Fibroblast of the aortic adventitia (primary cell): ENCODE measurements at places on chromosomes 6 and 20.

- peak; percentile 36 for DNase-seq
These were observed 49.6 kb downstream of the TCP11 start for GRCh38 chr6:35091346-35092083.

DNA sequence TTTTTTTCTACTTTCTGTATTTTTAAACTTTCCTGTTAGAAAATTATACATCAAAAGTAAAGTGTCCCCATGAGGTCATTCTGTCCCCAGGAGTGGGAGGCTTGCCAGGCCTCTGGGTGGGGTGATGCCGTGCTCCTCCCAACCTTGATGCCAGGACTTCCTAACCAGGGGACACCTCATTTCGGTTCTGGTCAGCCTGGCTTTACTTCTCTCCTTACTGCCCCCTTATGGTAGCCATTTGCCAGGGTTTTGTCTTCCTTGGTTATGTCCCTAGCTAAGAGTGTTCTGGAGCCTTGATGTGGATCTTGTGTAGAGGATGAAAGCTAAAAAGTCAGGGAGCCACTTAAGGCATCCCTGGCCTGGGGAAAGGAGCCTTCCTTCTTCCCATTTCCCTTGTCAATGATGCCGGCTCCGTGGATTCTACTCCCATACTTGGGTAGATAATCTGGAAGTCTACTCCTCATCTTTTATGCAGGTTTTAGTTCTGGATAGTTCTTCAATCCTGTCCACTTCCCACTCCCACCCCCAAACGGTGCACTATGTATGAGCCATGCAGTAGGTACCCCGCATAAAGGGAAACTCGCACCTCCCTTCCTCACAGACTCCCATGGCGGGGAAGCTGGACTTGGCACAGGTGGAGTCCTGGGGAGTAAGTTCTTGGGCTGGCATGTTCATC, 164.1 kb upstream of the SALL4 start:
- DNase-seq, result peak; percentile 80

GRCh38 chr6:146912730-146913685, 291.2 kb upstream of the STXBP5 start:
- DNase-seq, result peak; percentile 46

GRCh38 chr20:10573273-10573950, 100.4 kb downstream of the JAG1 start:
- DNase-seq, result peak; percentile 37

- DNase-seq, result no peak
These were observed 105.1 kb downstream of the MANEA start for GRCh38 chr6:95682476-95682875.

DNA sequence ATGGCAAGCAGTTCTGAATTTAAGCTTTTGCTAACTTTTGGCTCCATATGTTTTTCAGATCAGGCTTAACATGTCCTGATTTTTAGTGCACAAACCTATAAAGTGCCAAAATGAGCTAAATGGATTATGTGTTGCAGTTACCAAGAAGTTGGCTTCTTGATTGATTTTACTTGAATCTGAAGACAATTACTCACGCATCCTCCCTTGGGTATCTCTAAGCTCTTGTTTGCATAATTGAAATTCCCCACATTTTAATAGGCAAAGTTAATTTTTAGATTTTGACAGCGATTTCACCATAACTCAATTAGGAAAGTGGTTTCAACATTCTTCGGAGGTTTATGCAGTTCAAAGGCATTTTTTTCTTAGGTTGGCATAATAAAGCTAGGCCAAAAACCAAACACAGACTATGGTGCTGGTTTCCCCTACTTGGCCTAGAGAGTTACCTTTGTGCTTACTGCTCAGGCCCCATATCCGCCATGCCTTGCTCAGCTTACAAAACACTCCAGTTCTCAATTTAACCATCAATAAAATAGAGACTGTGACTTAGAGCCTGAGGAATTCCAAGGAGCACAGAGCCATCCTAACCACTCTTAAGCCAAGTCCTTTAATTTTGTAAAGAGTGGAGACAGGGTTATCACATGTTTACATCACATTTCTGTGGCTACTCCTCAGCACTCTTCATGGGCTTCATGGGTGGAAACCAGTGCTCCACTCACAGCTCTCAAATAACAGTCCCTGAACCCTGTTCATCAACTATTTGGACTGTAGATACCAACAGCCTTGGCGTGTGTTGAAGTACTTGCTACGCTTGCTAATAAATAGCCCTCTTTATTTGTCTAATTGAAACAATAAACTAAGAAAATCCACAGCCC, 32.1 kb downstream of the LAMA4 start:
- peak; percentile 89 for DNase-seq

DNA sequence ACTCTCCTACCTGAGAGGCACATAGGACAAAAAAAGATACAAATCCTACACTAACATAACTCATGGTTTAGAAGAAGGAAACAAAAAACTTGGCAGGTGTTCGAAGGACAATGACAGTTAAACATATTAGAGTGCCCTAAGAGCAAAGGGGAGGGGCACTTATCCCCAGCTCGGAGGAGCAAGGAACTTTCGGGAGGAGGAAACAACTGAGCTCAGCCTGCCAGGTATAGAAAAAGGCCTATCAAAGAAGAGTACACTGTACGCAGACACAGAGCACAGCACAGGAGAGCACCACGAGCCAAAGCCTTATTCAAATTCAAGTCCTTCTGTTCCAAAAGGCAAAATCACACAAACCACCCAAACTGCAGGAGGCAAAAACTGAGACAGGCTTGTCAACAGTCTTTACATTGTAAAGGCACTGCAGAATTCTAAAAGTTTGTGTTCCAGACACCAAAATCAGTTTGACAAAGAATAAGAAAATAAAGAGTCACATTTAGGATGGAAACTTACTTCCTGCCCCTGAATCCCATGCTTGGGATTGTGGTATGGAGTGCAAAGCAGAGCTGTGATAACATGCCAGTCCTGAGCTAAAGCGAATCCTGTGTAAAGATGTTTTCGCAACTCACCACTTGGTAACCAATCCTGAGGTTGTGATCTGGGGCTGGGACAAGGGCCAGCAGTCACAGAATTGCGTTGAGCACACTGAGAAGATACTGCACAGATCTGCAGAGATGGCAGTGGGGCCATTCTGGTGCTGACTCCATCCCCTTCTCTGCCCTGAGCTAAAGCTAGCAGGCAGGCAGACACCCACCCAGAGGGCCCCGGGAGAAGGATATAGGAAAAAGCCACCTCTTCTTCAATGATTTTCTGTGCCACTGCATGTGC, 108.6 kb downstream of the CHD6 start:
- DNase-seq, result peak; percentile 57

DNA sequence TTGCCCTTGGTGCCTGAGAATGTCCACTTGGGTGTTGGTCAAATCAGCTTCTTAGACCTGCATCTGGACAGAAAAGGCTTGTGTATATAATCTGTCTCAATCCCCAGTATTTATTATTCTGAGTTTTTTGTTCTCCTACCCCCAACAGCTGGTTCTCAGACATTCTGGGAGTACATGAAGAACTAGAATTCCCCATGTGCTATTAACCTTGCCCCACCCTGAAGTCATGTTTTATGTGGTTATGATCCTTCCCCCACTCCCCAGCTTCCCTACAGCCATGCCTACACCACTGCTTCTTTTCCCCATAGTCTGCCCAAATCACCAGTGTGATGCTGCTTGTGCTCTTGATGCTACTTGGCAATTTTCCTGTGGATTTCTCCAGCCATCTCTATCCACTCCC, 157.0 kb downstream of the ADAT2 start:
- no peak for DNase-seq

GRCh38 chr6:25169553-25169952, 109.6 kb upstream of the CARMIL1 start:
- DNase-seq, result peak; percentile 51

- no peak for DNase-seq
These were observed 7.5 kb upstream of the TMEM14B start for GRCh38 chr6:10740061-10740460.

DNA sequence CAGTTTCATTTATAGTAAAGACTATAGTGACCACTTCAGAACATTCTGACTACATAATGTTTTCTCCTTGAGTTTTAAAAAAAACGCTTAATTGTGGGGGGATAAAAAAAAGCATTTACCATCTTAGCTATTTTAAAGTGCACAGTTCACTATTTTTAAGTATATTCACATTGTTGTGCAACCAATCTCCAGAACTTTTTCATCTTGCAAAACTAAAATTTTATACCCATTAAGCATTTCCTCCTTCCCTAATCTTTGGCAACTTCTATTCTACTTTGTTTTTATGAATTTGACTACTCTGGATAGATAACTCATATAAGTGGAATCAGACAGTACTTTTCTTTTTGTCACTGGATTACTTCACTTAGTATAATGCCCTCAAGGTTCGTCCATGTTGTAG, 62.3 kb downstream of the FKBP5 start:
- DNase-seq, result no peak

- peak; percentile 40 for DNase-seq
These were observed 5.9 kb upstream of the PTPN1 start for GRCh38 chr20:50504231-50504823.

GRCh38 chr6:34671801-34672656, 24.5 kb downstream of the ILRUN start:
- DNase-seq, result peak; percentile 68

DNA sequence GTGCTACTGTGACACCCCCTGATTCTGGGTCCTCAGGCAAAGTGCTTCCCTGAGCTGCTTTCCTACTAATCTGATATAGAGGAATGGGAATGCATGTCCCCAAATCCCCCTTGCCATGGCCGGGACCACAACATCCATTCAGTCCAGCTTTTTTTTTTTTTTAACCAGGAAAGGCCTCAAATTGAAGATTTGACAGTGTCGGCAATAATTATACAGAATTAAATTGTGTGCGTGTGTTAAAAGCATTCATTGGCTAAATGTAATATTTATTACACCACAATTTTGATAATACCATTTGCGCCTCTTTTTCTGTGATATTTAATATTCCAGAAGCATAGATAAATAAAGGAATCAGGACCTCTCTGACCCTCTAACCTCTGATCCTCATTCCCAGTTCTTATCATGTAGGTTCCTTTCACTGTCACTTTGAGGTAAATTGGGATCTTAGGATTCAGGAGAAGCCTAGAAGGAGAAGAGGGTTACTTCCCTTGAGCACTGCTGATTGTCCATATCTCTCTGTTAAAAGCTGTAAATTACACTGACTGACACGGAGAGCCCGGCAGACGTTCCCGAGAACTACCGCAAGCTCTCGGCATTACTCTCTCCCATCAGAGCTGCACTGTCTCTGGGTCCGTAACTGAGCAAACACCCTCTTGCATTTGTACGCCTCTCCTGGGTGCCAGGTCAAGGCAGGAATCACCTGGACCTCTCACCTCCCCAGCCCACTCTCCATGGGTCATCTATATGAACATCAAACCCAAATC, 29.4 kb upstream of the MAFB start:
- no peak for DNase-seq

DNA sequence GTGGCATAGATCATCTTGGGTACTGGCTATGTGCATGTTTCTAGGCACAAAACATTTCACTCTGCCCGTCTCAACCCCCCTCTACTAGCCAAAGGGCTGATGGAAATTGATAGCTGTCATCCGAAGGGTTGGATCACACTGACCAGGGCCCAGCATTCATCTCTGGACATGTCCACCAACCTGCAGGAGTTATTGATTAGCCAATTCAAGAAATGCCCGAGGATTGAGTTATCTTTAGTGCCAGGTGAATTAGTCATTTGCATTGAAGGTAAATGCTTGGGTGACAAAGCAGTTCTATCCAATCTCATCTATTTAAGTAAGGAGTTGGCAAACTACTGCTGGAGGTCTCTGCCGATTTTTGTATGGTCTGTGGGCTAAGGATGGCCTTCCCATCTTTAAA, 80.1 kb downstream of the CD164 start:
- no peak for DNase-seq
